ENCODE measurements at places on chromosomes 3 and 15.

DNA sequence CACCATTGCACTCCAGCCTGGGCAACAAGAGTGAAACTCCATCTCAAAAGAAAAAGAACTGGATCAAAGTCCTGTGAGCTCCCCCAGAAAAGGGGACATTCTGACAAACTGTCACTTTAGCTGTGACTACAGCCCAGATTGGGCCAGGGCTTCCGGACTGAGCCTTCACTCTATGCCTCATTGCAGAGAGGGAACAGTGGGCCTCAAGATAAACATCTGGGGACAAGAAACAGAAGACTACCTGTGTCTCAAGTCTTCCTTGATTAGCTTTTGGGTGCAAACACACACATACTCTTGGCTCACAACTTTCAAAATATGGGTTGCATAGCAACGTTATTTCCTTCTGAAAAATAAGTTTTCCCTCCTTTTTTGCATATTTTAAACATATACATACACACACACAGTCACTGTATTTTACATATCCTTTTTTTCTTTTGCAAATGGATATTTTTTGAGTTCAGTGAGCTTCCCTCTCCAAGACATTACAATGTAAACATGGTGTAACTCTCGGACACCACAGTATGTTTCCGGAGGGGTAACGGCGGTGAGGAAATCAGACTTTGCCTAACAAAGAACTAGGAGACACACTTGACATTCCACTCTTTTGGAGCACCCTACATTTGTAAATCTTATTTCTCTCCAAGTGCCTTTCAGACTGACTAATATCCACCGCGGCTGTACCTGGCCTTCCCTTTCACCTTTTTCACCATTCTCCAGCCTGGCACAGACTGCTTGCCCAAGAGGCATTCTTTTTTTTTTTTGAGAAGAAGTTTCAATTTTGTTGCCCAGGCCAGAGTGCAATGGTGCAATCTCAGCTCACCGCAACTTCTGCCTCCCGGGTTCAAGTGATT, 3.5 kb downstream of the TKT start:
- no peak for DNase-seq

- no peak for DNase-seq
Measured at GRCh38 chr3:135452881-135453280, 512.6 kb upstream of the PPP2R3A start.

DNA sequence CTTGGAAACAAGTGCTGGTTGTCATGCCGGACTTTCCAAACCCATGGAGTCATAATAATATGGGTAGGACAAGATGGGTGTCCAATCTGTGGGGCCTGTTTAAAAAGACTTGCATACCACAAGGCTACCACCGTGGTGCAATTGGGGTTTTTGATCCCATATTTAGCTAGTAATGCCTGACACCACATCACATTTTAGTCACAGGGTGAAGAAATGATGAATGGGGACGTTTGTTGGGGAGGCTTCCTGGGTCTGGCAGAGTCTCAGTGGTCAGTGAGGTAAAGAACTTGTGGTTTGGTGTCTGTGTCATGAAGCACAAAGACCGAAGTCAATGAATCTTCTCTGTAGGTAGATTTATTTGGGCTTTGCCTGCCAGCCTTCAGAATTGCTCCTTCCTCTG, 31.0 kb downstream of the P3H2 start:
- DNase-seq: no peak

DNA sequence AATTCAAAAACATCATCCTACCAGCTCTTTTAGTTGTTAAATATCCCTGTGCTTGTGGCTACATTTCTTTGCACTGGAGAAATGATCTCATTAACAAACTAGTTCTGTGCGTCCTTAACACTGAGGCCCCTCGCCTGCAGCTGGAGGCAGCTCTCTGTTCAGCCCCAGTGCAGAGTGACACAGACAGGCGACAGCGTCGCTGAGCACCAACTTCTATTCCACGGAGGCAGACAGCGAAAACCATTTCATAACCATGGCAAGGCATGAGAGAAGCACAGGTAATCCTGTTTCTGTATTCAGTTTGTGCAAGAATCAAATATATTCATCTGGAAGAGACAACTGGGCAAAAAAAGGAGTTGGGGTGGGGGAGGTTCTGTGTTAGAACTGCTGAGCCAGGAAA, 530.7 kb downstream of the ZIC1 start:
- no peak for DNase-seq

GRCh38 chr3:120200493-120201235, 84.4 kb downstream of the GPR156 start:
- no peak for DNase-seq

GRCh38 chr3:156586905-156587759, 32.2 kb upstream of the SSR3 start:
- DNase-seq: no peak

GRCh38 chr3:13147344-13147743, 74.1 kb upstream of the IQSEC1 start:
- no peak for DNase-seq

- no peak for DNase-seq
Measured at GRCh38 chr3:1214933-1215332, 122.1 kb downstream of the CNTN6 start.

DNA sequence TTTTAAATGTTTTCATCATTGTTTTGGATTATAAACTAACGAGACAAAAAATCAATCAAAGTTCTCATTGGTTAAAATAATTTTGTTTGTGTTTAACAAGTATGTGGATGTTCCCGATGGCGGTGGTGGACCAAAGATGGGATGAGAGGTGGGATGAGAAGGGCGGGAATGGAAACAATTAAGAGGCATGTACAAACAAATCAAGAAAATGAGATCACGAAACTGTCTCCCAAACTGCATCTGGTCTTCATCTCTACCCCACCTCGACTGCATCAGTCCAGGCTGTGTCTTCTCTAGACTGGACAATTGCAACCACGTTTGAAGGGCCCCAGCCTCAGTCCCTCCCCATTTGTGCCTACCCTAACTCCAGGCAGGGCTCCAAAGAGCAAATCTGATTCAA, 56.1 kb downstream of the SLC12A8 start:
- no peak for DNase-seq

DNA sequence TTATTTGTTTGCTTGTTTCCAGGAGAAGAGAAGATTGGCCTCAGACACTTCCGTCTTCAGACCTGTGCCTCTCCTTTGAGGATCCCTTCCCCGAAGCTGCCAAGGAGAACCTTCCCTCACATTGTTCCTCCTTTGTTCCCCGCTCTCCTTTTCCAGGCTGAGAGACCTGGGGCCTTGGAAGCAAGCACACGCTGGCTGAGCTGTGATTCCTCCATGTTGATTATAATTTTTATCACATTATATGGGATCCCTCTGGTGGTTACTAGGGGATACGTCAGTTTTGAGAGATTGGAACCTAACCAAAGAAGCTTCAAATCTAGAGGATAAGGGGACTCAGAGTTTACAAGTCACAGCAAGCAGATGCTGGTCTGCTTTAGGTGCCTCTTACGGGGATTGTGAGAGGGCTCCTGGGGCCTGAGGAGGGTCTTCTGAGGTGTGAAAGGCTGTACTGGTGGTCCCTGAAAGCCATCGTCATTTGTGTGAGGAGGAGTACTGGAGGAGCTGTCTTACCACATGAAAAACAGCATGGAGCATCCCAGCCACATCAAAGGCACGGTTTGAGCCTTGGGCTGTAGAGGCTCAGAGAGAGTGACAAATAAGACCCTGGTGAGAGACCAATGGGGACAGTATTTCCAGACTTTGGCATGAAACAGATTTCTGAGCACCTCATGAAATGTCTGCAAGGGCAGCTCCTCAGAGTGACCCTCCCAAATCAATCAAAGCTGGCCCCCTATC, 760.1 kb upstream of the CFAP20DC start:
- DNase-seq: no peak

GRCh38 chr15:74978503-74978902, 16.9 kb upstream of the SCAMP5 start:
- no peak for DNase-seq

GRCh38 chr15:27681038-27681437, 418.1 kb downstream of the OCA2 start:
- no peak for DNase-seq

DNA sequence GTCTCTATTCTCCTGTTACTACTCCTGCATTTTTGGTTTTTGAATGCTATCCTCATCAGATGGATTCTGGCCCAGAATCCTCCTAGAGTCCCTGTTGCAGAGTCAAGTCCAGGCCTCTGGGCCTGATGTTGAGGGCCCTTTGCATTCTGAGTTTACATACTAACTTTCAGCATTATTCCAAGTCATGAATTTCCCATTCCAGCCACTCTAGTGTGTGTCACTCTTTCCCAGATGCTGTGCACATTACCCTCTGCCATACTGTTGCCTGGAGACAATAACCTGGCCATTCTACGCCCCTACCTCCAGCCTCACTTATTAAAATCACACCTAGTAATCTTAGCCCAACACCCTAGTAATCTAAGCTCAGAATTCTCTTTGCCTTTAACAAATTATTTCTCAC, 53.4 kb downstream of the GXYLT2 start:
- no peak for DNase-seq

DNA sequence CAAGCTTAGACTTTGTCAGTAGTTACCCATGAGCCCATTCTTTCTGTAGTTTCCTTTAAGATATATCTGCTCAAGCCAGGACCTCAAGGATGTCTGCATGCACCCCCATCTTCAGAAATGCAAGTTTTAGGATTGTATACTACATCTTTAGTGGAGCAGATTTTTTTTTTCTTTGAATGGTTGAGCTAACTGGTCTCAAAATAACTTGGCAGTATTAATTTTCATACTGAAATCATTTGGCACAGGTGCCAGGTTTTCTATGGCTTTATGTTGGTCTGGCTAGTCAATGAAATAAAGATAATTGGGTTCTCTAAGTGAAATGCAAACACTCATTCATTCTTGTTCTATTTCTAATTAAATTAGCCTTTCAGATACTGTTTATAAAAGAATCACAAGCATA, 108.9 kb downstream of the ATG7 start:
- no peak for DNase-seq

- no peak for DNase-seq
Measured at GRCh38 chr3:126284258-126284904, 72.8 kb downstream of the KLF15 start.

- no peak for DNase-seq
Measured at GRCh38 chr15:51382787-51383186, 41.3 kb downstream of the GLDN start.

DNA sequence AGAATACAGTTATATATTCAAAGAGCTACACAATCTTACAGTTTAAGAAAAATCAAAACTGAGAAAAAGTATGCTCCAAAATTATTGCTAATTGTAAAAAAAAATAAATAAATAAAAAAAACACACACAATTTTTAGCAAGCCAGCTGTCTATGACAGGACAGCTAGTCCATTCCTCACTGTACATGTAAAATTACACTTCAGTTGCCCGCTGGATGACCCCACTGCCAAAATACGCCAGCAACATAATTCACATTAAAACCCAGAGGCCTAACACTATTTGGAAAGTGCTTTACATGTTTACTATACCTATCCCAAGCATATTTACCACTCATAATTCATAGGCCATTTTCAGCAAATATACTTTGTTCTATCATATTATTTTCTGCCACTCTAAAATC, 5.8 kb downstream of the MYO9A start:
- no peak for DNase-seq

DNA sequence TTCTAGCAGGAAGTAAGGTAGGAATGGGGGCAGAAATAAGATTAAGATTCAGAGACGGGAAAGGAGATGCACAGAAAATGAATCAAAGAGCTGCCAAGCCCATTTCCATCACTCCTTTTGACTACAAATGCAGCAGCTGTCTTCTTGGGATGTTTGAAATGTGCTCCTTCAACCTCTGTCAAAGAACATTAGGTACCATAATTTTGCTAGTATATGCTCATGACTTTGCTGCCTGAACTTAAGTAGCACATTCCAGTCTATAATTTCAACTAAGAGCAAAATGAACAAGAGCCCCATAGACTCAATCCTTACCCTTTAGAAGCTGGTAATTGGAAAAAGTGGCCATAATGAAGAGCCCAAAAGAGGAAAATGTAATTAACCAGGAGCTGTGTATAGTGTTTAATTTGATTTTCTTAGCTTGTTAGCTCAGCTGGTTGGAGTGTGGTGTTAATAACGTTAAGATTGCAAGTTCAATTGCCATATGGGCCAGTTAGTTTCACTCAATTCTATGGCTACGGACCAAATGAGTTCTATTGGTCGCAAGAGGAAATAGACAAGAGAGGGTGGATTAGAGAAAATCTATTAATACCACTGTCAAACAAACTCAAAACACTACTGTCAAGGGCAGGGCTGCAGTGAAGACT, 349.9 kb downstream of the ZBBX start:
- DNase-seq: no peak

DNA sequence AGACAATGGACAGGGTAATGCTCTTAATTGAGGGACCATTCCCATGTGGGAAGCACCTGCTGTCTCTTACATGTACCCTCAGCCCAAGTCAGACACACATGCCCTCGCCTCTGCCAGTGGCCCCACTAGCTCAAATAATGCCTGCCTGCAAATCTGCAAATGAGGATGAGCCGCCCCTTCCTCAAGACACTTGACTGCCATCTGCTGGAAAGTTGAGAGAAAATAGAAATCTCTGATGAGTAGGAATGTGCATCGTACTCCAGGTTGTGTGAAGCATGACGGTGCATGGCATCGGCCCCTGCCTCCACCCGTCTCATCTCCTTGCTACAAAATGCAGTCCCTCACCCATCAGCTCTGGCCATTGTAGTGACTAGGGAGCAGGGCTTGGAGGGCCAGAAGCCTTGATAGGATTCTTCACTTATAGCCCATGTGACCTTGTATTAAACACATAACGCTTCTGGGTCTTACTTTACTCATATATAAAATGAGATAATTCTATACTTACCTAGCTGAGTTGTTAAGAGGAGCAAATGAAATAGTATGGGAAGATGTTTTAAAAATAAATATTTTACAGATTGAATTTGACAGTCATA, 6.3 kb upstream of the SCN5A start:
- DNase-seq: no peak

DNA sequence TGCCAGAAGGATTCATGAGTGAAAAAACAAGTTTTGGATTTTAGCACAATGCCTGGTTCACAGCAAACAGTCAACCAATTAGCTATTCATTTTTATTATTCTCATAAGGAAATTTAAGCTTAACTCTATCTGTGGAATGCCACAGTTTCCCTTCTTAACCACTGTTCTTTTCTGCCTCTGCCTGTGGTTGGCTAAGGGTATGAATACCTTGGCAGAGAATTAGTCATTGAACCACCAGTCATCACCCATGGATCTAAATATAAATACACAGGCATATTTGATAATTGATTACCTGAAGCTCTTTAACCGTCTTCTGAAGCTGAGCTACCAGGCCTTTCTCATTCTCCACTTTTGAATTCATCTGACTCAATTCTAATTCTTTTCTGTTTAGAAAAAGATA, 79.9 kb downstream of the MYH15 start:
- no peak for DNase-seq

GRCh38 chr15:50487287-50487686, 59.2 kb downstream of the USP50 start:
- no peak for DNase-seq

DNA sequence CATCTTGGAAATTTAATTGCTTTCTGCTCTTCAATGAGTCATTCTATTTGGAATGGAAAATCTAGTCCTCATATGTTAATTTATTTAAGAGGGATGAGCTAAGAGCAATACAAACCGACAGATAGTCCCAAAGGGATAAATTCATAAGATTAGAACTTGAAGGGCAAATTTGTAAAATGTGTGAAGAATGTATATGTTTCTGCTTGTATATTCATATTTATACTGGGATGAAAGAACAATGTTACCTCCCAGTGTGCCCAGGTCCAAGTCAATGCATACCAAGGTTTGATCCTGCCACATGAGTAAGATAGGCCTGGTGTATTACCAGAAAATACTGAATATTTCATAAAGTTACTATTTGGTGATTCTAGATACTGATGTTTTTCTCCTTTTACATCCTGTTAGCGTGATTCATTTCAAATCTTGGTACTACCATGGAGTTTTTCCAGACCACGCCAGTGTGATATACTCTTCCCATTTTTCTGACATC, 255.6 kb upstream of the SEMA6D start:
- no peak for DNase-seq

GRCh38 chr3:117941015-117941414, 1093.6 kb downstream of the IGSF11 start:
- DNase-seq: no peak
